ENCODE measurements at places on chromosomes 7 and 10.
A peak's percentile ranks its signal among the peaks of the same experiment; 100 is the strongest.

- DNase-seq, result no peak
Observed at GRCh38 chr10:123318516-123318915, 164.3 kb downstream of the BUB3 start.

- no peak for DNase-seq
Observed at GRCh38 chr10:43739161-43739560, 90.5 kb upstream of the ZNF32 start.

DNA sequence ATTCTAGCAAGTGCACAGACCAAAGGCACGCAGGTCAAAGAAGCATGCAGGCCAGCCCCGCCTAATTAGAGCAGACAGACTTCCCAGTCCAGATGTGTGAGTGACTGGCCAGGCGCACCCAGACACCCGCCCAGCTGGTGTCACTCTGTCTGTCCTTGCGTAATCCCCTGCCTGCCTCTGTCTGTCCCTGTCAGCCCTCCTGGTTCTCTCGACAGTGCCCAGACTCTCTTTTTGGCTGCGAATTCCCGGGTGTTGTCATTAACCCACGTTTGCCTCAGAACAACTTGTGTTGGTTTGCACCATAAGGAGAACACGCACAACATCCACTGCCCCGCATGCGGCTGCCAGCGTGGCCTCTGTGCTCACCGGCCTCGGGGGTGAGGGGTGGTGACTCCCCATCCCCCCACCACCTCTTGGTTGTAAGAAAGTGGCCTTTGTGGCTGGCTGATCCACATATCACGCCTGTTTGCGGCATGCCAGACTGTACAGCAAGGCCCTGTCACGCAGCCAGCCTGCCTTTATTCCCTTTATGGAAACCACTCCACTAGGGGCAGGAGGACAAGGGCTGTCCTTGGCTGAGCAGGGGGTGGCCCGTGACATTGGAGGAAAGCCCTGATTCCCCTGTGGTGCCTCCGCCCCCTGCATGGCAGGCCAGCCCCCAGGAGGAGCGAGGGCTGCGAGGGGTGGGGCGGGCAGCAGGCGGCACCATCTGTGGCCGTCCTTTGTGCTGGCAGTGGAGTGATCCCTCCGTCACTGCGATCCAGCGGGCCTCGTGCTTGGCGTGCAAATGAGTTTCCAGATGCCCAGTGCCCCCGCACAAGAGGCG is 72.8 kb upstream of the PPIF start:
- peak; percentile 46 for DNase-seq

- no peak for DNase-seq
Observed at GRCh38 chr7:44162179-44162578, 21.0 kb upstream of the MYL7 start.

DNA sequence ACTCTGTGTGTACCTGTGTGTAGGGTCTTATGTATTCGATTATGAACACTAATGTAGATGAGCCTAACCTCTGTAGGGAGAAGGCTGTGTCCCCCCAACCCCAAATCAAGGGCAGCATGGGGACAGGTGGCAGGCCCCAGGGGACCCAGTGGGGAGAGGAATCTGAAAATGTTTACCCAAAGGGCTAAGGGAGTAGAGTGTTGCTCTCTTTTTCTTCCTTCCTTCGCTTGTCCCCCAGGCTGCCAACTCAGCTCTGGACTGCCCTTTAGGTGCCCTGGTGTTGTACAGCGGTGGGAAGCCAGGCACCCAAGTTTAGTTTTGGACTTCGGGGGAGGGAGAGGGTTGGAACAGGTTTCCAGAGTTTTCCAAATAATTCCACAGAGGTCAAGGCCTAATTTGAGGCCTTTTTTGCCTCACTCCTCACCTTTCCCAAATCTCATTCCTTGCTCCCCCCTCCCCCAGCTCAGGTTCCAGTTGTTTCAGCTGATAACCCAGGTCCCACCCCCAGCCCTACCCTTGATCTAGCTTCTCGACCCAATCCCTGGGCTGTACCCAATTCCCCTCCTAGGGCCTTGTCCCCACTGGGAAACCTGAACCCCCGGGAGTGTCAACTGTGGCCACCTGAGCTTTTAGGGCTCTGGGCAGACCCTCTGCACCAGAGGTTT is 9.1 kb upstream of the PAX2 start:
- DNase-seq, result no peak

DNA sequence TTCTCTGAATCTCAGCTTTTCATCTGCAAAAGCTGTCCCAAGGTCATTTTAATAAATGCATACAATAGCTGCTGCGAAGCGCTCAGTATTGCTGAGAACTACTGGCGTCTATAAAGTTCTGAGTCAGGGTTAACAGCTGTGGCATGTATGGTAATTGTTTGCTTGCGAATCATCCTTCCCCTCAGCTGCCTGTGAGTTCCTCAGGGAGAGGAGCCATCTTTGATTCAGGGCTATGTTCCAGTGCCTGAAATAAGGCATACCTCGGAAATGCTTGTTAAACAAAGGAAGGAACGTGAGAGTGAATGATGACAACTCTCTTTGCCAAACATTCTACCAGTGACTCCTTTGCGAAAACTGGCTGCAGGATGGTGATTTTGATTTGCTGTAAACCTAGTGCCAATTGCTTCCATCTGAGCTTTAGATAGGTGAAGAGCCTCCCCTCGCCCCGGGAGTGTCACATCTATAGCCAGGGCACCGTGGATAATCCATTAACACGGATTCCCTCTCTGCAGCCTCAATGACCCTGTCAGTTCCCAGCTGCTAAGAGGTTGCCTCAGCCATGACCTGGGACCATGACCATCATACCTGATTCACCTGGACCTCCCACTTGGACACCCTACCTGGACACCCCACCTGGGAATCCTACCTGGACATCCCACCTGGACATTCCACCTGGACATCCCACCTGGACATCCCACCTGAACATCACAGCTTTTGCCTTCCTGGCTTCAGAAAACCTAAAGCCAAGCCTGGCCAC is 39.6 kb downstream of the GPRIN2 start:
- no peak for DNase-seq

DNA sequence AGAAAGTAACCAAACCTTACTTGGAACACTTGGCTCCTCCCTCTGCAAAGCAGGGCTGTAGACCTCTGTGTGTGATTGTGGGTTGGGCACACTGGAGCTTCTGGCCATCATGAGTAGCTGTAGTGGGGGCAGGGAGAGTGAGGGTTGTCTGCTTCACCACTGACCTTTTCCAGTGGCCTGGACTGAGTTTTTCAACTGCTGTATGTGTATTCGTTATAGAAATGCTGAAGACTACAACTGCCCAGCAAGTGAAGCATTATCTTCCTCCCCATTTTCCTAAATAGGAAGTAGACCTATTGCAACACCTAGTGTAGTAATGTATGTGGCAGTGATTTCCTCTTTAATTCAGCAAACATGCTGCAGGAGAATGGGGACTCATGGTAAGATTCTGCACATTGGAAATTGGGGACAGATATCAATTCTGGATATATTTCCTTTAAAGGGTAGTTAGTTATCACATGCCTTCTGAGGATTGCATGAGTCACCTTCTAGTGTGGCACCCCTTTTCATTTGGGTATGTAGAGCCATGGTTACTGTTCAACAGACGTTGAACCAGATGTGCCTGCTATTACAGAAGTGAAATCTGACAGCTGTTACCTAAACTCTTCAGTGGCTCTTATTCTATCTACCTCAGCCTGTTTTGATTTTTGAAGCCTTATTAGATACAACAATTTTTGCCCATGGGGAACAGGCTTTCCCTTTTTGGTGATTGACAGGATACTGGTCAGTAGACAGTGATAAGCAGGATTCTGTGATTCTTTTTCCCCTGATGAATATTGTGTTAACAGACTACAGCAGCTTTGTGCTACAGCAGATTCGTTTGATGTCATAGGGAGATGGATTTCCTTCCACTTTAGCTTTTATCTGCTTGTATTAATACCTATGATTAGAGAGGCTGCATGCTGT is 130.9 kb downstream of the SND1 start:
- DNase-seq, result peak; percentile 68

DNA sequence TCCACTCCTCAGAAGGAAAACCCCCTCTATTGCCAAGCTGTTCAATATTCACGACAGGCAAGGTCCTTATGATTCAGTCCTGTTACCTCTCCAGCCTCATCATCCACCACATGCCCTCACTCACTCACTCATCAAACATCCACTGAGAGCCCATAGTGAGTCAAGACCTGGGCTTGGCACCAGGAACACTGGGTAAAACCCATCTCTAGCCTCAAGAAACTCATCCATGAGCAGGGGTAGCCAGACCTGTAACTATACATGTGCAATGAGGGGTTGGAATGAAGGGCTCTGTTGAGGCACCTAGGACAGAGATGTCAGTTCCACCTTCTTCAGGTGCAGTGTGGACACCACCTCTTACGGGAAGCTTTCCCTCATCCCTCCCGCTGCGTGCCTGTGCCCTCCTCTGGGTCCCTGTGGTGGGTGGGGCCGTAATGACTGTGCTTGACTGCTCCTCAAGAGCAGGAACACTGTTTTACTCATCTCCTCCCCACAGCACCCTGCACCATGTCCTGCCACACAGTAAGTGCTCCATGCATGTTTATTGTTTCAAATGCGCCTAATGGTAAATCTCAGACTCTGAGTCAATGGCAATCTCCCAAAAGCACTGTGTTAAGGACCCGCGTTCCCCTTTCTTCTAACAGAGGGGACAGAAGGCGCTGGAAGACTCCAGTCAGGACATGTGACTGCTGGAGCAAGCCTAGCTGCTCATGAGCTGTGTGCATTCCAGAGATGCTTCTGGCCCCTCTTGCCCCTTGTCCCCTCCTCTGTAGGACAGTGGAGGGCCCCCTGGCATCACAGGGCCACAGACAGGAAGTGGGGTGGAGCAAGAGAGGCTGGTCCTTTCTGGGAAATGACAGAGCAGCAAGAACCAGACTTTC is 95.4 kb downstream of the HIPK2 start:
- DNase-seq, result no peak

DNA sequence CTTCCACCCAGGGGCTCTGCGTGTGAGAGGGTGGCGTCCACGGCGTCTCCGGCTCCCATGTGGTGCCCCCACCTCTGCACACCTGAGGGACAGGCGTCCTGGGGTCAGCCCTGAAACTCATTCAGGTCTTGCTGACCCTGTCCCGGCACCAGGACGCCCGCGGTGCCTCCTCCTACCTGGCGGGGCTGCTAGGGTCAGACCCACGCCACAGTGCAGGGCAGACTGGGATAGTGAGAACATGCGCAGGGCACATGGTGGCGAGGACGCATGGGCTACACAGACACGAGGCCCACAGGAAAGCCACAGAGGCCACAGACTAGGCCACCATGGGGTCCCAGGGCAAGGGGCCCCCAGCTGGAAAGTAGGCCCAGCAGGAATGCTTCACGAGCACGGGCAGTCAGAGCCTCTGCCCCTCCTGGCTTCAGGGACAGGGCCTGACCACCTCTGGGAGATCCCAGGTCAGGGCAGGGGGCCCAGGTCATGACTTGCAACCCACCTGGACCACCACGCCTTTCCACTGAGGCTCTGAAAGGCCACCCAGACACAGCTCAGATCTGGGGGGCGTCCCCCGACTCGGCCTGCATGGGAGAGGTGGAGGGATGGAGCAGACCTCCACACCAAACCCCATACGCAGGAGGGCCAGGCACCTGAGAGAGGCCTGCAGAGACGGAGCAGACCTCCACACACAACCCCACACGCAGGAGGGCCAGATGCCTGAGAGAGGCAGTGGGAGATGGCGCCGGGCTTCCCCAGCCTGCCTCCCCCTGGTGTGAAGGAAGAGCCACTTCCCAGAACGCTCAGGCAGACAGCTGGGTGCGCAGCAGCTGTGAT is 188.6 kb downstream of the ELFN1 start:
- DNase-seq, result no peak

DNA sequence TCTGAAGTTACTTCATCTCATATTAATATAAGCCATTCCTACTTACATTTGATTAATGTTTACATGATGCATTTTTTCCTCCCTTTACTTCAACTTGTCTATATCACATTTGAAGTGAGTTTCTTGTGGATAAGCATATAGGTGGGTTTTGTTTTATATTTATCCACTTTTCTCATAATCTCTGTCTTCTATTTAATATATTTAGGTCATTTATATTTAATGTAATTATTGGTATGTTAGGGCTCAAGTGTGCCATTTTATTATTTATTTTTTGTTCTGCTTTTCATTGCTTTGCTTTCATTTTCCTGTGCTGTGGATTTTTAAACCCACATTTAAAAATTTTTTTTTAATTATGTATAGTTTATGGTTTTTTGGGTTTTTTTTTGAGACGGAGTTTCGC is 54.8 kb downstream of the OGDH start:
- no peak for DNase-seq

DNA sequence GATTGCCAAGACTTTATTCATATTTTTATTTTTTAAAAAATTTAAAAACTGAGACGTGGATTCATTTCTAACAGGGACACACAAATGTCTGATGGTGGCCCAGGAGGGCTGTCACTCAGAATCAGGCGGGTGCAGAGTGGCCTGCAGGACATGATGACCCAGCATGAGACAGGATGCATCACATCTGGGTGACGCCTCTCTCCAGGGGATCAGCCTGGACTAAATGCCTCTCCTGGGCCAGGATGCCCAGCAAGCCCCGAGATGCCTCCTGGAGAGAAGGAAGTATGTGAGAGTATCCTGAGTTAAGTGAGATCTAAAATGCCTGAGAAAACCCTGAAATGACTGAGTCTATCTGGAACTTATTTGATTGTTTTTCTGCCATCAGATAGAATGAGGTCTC is 16.9 kb upstream of the MTURN start:
- DNase-seq, result no peak

DNA sequence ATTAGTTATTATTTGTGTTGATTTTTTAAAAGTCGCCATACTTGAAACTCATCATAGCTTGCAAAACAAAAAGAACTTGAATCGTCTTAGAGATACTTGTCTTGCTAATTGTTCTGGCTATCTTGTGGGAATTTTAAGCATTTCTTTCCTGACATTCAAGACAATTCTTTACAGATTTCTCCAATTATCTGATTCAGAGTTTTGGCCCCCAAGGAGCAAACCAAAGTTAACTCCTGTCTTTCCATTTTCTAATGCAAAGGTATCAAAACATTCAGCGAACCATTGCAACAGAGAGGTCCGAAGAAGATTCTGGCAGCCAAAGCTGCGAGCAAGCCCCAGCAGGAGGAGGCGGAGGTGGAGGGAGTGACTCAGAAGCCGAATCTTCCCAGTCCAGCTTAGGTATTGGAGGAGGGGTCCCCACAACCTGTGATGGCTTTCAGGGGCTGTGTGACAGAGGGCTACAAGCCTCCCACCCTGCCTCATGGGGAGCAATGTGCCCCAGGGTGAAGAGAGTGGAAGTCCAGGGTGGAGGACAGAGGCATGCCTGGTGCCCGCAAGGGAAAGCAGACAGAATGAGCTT is 119.4 kb upstream of the STK17A start:
- no peak for DNase-seq
